Ovary (tissue), 10 donors: ENCODE measurements at places on chromosomes 2 and 18. TPM values are rescaled to one million over a fixed set of nuclear protein-coding genes. Genes with fewer than 3 reads are reported as not detected.

Gene LIMS2
- total RNA-seq, result 70.4 TPM

Gene PARD3B
- total RNA-seq, result 28.7 TPM

Gene BCL11A
- 3.0 TPM for total RNA-seq

Gene CACNB4
- total RNA-seq, result 0.83 TPM

Gene DSEL
- 9.1 TPM for total RNA-seq

Gene NFATC1
- 28.3 TPM for total RNA-seq

Gene LRATD1
- total RNA-seq, result 12.4 TPM

Gene PAX3
- not detected for total RNA-seq

Gene PREPL
- 69.9 TPM for total RNA-seq

Gene TMEM200C
- total RNA-seq, result 0.80 TPM

Gene HMSD
- not detected for total RNA-seq

Gene DOK6
- total RNA-seq, result 1.7 TPM

Gene UGT1A4
- not detected for total RNA-seq

Gene SAG
- total RNA-seq, result not detected

Gene DCAF17
- total RNA-seq, result 18.6 TPM

Gene ITPRIPL1
- 0.36 TPM for total RNA-seq

Gene MOCOS
- 8.8 TPM for total RNA-seq

Gene CSRNP3
- 4.3 TPM for total RNA-seq

Gene SPATA3
- not detected for total RNA-seq

Gene FBXO41
- total RNA-seq, result 1.7 TPM

Gene ALPI
- total RNA-seq, result 0.72 TPM
